NCI-H1694 treated with DMSO at 0.1 percent for 48 hours (cell line): ENCODE measurements at places on chromosomes 2 and 18.

DNA sequence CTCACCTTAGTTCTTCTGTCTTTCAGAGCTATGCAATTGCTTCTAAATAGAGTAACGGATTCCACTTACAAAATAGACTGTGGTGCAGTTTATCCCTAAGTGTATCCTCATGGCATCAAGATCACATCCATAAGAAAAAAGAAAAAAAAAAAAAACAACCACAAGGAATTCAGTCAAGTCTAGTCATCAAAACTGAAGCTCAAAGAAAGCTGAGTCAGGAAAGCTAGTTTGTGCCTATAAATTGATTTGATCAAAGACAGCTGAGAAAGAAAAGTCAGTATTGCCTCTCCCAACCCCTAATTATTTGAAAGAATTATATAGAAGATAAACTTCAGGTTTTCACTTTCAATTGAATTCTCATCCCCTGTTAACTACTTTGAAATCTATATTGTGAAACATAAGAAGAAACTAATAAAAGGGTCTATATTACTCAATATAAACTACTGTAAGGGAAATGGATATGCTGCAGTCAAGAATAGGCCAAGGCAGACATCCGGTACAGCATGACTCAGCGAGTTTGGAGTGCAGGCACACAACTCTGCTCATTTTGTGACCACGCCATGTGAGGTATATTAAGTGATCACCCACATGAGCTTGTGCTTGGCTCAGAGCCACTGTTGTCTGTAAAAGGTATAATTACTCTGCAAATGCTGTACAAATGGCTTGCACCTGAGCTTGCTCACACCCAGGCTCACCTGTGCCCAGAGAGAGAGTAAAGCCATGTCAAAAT lies 568.1 kb upstream of the CRIM1 start:
- no peak for DNase-seq

- no peak for DNase-seq
These were observed 25.8 kb downstream of the CIB4 start for GRCh38 chr2:26615336-26615859.

DNA sequence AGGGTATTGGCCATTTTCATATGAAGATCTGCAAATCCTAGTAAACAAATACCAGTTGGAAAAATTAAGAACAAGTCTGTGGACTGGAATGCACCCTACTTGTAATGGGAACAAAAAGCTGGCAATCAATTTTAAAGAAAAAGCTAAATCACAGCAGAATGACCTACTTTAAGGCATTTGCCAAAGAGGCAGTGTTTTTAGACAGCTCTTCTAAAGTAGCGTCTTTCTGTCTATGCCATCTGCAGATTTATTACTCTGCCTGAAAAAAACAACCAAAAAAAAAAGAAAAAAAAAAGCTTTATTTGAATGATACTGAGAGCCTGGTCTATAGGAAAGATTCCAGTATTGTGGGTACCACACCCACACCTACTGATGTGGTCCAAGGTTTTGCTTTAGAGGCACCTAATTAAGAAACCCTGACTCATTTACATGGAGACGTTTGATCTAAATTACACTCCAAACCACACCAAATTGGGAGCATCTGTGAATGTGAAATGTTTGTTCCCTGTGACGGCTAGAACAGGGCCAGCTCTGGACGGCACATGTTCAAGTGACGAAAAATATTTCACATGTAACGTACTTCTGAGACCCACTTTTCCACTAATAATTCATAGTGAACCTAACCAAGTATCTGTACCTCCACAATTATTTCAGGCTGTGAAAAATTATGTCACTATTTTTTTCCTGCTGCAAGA lies 597.1 kb downstream of the ARHGAP15 start:
- peak; percentile 19 for DNase-seq

DNA sequence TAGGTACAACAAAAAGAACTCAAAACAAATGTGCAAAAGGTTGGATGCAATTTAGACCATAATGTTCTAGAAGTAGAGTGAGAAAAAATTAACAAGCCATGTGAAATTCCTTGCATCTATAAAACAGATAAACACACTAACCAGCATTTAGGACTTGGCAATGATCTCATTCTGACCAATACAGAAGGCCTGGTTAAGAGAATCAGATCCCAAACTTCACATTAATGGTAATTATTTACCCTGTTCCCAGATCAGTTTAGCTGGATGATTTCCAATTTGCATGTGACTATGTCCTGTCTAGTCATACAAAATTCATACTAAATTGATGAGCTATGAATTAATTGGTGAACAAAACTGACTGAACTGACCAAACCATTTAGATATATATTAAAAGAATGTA lies 98.4 kb upstream of the FIGN start:
- DNase-seq, result no peak

DNA sequence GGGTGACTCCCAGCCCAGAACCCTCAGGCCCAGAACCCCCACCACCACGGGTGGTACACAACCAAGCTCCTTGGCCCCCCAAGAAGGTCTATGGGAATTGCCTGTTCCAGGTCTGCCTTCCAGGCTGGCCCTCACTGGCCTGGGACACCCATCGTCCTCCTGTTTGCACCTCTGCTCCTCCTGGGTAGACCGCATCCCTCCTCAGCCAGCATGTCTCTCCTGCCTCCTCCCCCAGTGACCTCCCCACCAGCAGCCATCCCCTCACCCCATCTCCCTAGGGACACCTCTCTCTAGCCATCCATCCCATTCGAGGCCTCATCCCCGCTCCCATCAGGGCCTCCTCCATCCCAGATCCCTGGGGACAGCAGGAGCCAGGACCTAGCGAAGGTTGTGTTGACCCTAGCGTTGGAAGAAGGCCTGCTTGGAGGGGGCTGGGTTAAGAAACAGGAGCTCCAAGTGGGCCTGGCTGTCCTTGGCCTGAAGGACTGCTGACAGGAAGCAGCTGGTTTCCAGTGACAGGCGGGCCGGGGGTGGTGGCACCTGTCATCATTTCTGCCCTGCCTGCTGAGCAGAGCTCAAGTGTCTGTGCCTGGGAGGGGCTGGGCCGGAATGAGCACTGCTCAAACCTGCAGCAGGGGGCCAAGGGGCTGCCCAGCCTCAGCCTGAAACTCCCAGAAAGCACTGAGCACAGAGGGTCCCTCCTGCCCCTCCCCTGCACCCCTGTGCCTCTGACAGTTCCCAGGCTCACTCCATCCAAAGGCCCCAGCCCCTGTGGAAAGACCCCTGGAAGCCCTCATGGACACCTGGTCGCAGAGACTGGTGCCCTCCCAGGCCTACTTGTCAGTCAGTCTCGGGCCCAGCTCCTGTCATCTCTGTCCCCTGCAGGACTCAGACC lies 96.0 kb upstream of the OTOS start:
- peak; percentile 72 for DNase-seq

DNA sequence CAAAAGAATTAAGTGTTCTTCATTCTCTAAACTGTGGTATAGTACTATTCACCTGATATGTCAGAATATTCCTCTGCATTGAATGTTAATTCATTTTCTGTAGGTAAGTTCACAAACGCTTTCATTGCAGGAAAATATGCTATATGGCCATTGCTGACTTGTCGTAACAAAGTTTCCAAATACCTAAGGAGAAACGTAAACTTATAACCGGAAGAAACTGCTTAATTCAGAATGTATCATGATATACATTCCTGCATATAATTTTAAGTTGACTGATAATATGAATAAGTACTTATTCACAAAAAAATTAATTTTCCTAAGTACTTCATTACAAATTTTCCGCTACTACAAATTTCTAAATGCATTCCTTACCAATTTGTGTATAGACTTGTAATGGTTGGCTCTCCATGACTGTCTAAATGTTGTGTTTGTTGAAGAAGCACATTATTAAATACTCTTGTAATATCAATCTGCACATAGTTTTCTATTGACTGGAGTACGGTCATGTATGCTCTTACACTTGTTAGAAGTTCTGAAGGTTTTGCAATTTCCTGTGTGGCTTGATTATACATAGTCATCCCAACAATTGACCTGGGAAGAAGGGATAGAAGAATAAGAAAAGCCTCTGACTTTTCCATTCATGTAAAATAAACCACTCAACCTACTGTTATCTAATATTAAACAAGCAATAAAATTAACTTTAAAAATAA lies 85.4 kb downstream of the NCKAP1 start:
- no peak for DNase-seq

DNA sequence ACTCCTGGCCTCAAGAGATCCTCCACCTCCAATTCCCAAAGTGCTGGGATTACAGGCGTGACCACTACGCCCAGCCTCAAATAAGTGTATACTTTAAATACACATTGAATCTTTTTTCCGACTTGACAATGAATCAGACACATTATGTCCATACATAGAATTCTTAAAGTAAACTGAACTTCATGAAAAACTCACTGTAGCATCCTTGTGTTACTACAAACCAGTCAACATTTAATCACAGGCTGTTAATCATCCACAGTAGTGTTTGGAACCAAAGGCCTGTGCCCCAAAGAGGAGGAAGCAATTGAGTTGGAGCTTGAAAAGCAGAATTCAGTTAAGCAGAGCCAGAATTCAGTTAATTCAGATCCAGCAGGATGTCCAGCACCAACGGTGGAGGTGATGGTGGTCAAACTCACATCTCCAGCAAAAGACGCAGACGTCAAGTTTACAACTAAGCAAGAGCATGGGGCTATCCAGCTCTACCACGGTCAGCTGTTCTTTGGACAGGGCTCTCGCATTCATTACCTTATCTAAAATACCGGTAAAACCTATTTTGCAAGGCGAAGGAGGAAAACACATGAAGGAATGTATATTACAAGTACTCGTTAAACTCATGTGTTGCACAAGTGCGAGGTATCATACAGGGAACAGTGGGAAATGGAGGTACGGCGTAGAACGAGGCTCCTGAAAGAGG lies 1.2 kb downstream of the SLC39A6 start:
- no peak for DNase-seq

DNA sequence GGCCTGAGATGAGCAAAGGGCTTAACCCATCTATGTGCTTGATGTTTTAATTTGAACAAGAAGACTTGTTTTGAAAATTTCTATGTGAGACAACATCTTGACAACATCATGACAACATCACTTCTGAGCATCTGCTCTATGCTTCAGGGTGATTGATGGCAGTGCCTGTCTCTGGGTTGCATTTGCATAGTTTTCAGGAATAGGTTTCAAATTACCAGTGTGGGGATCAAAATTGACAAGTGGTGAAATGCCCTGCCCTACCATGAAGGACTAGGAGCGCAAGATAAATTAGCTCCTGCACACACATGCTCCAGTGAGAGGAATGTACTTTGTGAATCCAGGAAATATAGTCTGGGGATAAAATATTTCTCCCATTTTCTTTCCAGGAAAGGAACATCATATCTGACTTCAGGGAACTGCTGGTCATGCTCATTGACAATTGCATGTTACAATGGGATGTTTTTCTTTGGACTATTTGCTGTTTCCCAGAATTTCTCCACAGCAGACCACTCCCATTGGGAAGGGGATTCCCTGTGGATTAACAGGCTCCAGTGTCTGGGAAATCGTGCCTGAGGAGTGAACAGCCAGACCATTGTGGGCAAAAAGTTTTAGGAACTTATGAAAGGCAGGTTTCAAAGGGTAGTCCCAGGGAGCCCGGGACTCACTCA lies 45.3 kb upstream of the IL1R2 start:
- DNase-seq, result no peak

DNA sequence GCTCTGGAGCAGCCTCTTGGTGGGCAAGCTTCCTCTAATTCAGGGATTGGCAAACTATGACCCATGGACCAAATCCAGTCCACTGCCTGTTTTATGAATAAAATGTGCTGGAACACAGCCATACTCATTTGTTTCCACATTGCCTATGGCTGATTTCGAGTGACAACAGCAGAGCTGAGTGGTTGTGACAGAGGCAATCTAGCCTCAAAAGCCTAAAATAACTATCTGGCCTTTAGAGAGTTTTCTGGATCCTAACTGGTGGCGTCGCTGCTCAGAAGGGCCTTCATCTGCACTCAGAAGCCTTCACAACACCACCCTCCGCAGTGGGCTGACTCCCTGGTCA lies 147.1 kb downstream of the CCBE1 start:
- DNase-seq, result no peak

GRCh38 chr18:40925071-40925541 lies 1029.9 kb upstream of the PIK3C3 start:
- no peak for DNase-seq

DNA sequence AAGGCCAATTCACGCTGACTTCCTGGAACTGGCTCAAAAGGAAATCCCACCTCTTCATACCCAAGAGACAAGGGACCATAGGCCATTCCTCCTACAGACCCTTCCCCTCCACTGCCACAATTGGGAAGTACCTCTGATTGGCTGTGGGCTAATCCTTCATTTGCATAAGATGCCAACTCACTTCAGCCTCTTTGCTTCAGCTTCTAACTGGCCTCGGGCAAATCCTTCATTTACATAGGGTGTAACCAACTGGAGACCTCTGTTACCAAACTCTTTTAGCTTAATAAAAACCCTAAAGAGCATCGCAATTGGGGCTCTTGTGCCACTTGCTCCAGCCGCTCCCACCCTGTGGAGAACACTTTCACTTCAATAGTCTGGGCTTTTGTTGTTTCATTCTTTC lies 38.2 kb downstream of the MC2R start:
- DNase-seq, result no peak

DNA sequence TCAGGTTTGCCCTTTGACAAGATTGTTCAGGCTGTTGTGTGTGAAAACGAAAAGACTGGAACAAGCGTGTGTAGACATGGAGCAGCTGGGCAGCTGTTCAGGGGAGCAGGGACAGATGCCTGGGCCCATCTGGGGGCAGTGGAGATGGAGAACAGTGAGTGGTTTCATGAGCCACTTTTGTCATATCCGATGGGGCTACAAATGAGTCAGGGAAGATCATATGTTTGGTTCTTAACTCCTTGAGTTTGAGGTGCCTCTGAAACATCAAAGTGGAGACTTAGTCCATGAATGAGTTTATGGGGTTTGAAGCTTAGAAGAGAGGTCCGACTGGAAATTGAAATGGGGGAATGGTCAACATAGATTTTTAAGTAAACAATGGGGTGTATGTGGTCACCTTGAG lies 9.3 kb upstream of the PLB1 start:
- no peak for DNase-seq

GRCh38 chr2:71813315-71813714 lies 334.3 kb downstream of the CYP26B1 start:
- no peak for DNase-seq

- peak; percentile 89 for DNase-seq
These were observed 89.4 kb downstream of the SCN3A start for GRCh38 chr2:165114346-165114939.

- DNase-seq, result no peak
These were observed 52.2 kb upstream of the OTOS start for GRCh38 chr2:240192661-240193060.
